ENCODE measurements at places on chromosomes 12 and 14.

GRCh38 chr14:22265319-22266141 lies 323.5 kb downstream of the DAD1 start:
- no peak for DNase-seq

DNA sequence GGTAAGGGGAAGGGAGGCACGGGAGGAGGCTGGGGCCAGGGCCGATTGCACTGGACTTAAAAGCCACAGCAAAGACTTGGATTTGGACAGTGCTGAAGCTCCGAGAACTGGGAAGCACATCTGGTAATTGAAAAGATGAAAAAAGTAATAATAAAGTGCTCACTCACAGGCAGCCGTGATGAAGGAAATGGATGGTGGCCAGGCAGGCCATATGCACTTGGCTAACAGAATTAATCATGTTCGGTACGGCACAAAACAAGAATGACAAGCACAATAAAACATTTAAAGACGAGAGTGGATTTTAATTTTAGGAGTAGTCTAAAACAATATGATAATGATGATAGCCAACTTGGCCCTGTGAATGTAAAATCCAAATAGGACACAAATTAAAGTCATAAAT lies 154.3 kb downstream of the VRK1 start:
- no peak for DNase-seq

GRCh38 chr12:28622406-28622805 lies 432.1 kb downstream of the CCDC91 start:
- DNase-seq: peak; percentile 54

- DNase-seq: no peak
These were observed 165.1 kb downstream of the SLC38A4 start for GRCh38 chr12:46660719-46661109.

Measured in AG04449 (cell line).